ENCODE measurements at places on chromosomes 6 and 20.
A peak's percentile ranks its signal among the peaks of the same experiment; 100 is the strongest.

DNA sequence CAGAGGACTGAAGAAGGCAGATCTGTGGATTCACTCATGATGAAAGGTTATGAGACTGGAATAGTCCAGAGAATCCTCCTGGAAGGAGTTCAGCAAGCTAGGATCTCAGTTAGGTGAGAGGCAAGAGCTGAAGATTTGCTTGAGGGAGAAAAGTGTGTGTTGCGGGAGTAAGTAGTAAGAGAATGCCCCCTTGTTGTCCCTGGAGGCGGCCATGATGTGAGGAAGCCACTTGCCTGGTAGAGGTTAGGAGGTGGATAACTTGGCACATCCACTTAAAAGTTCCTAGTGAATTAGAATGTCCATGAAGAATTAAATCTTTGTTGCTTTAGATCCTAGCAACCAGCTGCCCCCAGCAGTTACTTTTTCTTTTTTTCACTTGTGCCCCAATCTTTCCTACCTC is 162.5 kb downstream of the MMS22L start:
- DNase-seq, result no peak

DNA sequence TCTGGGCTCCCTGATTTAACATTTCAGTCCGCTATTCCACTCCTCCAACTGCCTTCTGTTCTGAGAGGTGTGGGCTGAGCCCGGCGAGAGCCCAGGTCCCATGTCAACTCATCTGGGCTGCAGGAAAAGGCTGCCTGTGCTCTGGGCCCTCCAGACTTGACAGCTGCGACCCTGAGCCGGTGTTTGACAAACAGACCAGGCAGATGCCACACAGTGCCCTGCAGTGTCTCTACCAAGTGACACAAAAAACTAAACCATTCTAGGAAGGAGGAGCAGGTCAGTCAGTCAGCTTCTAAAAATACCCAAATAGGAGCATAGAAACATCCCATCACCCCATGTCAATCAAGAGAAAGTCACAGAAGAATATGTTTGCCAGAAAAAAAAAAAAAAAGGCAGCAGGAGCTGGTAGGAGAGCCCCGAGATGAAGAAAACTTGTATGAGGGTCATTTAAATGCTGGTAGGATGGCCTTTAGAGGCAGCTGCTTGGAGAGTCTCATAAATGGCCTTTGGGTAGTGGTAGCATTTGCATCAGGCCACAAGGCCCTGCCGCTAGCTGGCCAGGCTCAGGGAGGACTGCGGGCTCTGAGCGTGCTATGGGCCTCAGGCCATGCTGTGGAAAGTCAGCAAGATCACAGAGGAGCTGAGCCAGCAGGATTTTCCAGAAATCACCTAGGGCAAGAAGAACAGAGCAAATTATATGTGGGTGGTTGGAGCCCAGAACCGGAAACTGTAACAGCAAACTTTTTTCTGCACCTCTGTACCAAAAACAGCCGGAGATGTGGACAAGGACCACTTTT is 36.6 kb upstream of the GFOD1 start:
- no peak for DNase-seq

DNA sequence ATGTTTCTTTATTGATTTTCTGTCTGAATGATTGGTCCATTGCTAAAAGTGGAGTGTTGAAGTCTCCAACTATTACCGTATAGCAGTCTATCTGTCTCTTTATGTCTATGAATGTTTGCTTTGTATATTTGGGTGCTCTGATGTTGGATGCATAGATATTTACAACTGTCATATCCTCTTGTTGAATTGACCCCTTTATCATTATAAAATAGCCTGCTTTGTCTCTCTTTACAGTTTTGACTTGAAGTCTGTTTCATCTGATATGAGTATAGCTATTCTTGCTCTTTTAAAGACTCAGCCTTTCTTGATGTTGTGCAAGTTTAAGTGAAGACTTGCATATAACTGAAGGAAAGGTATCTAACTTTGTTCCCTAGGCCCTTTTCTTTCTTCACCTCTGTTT is 173.8 kb upstream of the RAB32 start:
- DNase-seq, result no peak

- no peak for DNase-seq
Measured at GRCh38 chr6:65064844-65065243, 642.2 kb downstream of the EYS start.

- no peak for DNase-seq
Measured at GRCh38 chr6:128327890-128328289, 192.5 kb downstream of the PTPRK start.

- DNase-seq, result no peak
Measured at GRCh38 chr6:51542475-51542874, 544.9 kb downstream of the PKHD1 start.

DNA sequence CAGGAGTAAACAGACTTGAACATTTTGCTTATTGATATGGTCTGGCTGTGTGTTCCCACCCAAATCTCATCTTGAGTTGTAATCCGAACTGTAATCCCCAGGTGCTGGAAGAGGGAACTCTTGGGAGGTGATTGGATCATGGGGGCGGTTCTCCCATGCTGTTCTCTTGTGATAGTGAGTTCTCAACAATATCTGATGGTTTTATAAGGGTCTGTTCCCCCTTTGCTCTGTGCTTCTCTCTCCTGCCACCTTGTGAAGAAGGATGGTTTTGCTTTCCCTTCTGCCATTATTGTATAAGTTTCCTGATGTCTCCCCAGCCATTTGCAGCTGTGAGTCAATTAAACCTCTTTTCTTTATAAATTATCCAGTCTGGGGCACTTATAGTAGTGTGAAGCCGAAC is 40.0 kb downstream of the MYLIP start:
- no peak for DNase-seq

DNA sequence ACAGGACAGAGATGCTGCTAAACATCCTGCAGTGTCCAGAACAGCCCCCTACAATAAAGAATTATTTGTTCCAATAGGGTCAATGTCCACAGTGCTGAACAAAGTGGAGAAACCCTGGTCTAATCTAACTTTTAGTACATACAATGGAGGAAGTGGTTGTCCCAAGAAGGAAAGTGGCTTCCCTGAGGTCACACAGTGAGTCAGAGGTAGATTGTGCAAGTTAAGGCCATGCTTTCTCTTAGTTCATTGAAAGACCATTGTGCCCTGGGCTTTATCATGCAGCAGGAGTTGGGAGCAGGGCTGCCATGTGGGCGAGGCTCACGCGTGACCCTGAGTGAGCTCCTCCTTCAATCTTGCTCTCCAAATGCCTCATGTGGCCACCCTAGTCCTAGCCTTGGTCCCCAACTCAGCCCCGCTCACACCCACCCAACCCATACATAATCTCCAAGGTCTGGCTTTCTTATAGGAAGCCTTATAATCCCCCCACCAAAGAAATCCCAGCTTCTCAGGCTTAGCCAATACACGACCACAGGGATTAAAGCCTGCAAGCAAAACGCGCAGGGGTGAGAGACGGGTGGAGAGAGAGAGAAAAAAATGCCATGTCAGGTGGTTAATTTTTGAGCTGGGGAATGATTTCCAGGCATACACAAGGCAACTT is 19.9 kb downstream of the SLC13A3 start:
- DNase-seq, result peak; percentile 26

DNA sequence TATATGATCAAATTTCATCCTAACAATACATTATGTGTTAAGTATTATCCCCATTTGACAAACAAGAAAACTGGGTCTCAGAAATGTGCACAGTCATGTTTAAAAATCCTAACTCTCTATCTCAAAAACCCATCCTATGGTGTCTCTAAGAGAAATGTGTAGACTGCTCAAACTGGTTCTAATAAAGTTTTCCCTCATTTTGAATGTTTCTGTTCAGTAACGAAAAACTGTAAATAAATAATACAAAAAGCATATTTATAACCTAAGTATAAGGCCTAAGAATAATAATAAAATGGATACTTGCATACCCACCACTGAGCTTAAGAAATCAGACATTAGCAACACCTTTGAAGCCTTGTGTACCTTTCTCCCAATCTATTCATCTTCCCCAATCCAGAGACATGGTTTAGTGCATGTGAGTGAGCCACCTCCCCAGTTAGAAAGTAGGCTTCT is 39.0 kb downstream of the TNFAIP3 start:
- no peak for DNase-seq

DNA sequence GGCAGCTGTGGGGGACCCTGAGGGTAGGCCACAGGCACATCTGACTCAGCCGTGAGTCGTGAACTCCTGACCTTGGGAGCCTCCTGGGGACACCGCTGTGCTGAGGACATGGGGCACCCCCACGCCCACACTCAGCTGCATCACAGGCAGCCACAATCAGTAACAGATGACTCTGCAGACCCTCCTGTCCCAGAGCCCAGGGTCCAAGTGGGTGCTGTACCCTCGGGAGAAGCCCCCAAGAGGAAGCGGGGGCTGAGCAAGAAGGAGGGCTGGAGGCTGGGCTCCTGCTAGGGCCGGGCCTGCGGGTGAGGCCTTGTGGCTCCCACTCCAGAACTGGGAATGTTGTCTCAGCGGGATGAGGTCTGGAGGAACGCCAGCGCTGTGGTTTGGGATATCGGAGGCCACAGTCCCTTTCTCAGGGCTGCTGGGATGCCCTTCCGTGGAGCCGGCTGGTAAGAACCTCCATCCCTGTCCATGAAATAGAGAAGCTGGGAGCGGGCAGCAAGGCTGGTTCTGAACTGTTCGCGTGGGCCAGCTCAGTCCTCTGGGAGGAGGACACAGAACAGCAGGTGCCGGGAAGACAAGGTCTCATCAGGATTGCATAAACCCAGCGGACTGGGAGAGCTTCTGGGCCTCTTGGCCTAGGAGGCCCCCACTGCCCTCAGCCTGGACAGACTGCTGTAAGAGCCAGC is 3.1 kb upstream of the LAMA5 start:
- peak; percentile 66 for DNase-seq

GRCh38 chr6:17633465-17634188 is 33.5 kb downstream of the FAM8A1 start:
- no peak for DNase-seq

DNA sequence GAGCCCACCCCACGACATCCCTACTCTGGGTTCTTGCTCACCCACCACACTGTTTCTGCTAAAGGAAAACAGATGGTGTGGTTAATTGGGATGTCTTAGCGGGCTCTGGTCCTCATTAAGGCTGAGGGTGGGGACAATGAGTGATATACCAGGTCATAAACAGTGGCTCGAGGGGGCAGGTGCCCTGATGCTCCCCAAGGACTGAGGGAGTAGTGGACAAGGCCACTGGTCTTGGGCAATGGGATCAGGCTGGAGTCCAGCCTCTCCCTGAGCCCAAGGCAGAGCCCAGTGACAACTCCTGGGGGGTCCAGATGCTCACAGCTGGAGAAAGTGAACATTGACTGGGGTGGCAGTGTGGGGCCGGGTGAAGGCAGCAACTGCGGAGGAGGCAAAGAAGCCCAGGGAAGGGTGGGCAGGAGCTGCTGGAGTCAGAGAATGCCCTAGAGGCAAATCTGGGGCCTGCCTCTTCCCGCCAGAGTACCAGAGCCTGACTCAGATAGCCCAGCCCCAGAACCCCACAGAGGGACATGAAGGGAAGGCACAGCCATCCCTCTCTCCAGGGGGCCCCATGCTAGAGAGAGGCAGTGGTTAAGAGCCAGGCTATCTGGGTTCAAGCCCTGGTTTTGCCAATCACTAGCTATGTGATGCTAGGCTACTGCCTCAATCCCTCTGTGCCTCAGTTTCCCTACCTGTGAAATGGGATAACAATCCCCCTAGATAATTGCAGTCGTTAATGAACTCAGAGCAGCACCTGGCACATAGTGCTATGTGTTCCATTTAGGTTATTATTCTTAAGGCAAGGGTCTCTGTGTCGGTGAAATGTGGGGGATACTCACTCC is 72.3 kb downstream of the MRPL14 start:
- DNase-seq, result peak; percentile 52

GRCh38 chr20:33670715-33671499 is 3.3 kb downstream of the NECAB3 start:
- DNase-seq, result no peak
